ENCODE measurements at places on chromosomes 7 and 10. TPM values are rescaled to one million over a fixed set of nuclear protein-coding genes. Genes with fewer than 3 reads are reported as not detected.

DNA sequence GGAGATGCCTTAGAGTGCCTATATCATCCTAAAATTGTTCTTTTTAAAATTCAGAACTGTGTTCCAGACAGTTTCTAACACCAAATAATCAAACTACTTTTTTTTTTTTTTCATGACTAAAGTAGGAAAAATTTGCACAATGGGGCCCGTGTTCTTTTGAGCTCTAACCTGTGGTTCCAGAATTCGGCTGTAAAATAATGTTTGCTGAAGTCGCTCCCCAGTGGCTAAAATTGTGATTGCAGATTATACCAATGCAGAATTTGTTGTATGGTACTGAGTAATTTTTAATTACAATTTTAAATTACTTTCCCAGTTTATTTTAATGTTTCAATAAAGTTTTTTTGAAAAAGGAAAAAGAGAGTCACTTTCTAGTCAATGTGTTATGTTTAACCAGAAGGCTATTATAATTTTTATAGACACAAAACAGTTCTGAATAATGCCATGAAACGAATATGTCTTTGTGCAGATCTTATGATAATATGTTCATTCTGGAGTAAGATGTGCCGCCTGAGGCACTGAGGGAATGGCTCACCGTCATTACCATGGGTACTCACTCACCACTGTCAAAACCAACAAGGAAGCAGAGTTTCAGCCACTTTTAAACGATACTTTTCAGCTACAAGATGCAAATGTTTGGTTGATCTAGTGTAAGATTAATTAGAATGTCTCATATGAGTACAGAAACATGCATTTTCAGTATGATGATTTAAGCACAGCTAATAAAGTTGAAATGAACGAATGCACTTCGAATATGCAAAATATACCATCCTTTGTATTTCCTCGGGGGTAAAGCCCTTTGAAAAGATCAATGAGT, 173.6 kb downstream of the PRKCQ start:
- DNase-seq = no peak

DNA sequence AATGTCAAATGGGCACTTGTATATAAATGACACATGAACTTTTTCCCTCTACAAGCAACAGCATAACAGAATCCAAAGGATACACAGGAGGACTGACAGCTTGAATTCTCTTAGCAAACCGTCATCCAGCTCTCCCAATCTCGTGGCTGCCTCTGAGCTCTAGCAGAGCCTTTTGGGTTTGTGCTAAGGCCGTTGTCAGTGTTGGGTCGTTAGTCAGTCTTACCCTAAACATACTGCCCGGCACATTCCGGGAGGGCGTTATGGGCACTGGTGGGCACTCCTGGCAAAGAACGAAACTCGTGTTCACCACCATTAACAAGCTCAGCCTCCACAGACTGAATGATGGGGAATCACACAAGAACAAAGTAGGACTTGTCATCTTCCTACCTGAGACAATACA, 19.6 kb upstream of the ENO4 start:
- no peak for DNase-seq

DNA sequence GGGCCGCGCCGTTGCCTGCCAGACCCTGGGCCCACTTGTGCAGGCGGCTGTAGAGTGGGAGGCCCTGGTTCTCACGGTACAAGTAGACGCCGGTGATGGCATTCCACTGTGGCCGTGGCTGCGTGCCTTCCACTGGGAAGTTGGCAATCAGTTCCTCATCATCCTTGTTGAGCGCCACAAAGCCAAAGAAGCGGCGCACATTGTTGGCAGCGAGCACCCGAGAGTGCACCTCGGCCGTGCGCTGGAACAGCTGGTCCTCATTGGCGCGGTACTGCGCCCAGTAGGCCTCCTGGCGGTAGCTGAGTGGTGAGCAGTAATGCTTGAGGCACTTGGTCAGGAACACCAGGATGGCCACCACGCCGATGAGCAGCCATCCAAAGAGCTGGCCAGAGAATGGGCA, 5.0 kb downstream of the CALHM2 start:
- DNase-seq = no peak

- no peak for DNase-seq
Measured at GRCh38 chr7:54995610-54996363, 23.0 kb upstream of the EGFR start.

GRCh38 chr10:17025444-17026295, 103.9 kb downstream of the CUBN start:
- DNase-seq = no peak

GRCh38 chr10:63766745-63767137, 245.5 kb downstream of the REEP3 start:
- DNase-seq = no peak

DNA sequence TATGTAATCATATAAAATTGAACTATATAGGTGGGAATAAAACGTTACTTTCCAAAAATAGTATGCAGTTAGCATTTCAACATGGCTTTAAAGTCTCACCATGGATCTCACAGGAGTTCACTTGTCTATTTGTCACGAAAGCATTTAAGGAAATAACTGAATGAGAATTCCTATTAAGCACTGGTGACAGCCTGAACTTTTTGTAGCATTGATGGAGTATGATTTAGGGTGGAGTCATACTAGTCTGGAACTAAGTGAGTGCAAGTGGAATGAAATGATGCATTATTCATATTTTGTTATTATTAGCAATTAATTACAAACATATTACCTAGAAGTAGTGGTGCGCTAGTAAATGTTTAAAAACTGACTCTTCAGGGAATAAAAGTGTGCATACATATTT, 26.0 kb upstream of the HIBADH start:
- DNase-seq = no peak

- no peak for DNase-seq
Measured at GRCh38 chr10:73376679-73377078, 18.0 kb upstream of the CFAP70 start.

DNA sequence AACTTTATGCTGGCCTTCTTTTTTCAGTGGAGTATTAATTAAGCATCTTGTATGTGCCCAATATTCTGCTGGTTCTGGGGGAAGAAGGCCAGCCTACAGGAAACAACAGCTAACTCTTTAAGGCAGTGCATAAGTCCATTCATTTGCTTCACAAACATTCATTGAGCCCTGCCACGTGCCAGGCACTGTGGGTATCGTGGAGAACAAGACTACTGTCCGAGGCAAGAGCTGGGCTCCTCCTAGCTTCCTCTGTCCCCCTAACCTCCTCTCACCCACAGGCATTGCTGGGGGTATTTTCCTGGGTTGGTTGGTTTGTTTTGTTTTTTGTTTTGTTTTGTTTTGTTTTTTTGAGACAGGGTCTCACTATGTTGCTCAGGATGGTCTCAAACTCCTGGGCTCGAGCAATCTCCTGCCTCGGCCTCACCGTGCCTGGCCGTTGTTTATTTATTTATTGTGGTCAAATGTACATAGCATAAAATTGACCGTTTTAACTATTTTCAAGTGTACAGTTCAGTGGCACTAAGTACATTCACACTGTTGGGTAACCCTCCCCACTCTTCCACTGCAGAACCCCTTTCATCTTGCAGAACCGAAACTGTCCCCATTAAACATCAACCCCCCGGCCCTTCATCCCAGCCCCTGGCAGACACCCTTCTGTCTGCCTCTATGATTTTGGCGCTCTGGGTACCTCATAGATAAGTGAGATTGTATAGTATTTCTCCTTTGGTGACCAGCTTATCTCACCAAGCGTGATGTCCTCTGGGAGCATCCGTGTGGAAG, 32.6 kb downstream of the CHST3 start:
- no peak for DNase-seq

GRCh38 chr10:102511583-102512274, 8.0 kb downstream of the SUFU start:
- no peak for DNase-seq

GRCh38 chr10:24901686-24902399, 50.6 kb downstream of the PRTFDC1 start:
- no peak for DNase-seq

GRCh38 chr7:95766657-95767056, 5.7 kb upstream of the DYNC1I1 start:
- no peak for DNase-seq

DNA sequence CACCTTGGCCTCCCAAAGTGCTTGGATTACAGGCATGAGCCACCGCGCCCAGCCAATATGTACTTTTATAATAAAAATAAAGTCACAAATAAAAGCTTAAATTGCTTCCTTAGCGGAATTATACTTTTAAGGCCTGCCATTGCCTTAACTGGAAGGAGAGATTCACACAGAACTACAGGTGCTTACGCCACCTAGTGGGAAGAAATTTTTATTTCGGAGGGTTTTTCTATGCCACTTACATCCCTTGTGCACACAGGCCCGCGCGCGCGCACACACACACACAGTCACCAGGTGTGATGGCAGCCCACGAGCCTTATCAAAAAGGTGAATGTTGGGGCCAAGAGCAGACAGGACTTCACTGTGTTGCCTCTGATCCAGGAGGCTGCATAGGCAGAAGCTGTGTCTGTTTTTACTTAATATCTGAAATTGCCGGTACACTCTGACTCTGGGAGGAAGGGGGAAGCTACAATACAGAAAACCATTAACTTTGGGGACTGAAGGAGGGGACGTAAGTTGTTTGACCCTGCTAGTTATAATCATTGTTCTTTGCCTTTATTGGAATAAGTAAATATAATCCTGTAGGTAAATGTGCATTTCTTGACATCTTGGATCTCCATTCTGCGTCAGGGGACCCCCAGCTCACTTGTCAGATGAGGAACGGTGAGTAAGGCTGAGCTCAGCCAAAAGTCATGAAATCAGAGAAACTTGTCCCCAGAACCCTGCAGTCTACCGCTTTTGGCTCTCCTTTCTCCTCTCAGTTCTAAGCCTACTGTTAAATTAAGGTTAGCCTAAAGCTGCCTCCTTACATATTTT, 87.1 kb downstream of the SLC16A9 start:
- no peak for DNase-seq

- DNase-seq = no peak
Measured at GRCh38 chr10:112448888-112449287, 1.9 kb downstream of the VTI1A start.

DNA sequence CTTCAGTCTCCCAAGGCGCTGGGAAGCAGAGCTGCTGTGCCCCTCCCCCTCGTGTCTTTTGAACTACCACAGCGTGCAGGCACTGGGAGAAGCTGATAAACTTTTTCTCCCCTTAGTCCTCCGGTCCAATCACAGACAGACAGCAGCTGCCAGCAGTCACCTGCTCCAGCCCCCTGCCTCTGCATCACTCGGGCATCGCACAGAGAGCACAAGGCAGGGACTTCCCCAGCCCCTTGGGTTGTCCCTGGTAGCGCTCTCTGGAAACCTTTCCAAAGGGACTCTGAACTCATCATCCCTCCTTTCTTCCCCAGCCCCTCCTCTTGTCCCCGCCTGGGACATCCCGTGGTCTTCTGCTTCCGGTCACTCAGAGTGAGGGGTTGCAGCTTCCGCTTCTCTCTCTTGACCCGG, 1.4 kb upstream of the NEUROG3 start:
- no peak for DNase-seq

DNA sequence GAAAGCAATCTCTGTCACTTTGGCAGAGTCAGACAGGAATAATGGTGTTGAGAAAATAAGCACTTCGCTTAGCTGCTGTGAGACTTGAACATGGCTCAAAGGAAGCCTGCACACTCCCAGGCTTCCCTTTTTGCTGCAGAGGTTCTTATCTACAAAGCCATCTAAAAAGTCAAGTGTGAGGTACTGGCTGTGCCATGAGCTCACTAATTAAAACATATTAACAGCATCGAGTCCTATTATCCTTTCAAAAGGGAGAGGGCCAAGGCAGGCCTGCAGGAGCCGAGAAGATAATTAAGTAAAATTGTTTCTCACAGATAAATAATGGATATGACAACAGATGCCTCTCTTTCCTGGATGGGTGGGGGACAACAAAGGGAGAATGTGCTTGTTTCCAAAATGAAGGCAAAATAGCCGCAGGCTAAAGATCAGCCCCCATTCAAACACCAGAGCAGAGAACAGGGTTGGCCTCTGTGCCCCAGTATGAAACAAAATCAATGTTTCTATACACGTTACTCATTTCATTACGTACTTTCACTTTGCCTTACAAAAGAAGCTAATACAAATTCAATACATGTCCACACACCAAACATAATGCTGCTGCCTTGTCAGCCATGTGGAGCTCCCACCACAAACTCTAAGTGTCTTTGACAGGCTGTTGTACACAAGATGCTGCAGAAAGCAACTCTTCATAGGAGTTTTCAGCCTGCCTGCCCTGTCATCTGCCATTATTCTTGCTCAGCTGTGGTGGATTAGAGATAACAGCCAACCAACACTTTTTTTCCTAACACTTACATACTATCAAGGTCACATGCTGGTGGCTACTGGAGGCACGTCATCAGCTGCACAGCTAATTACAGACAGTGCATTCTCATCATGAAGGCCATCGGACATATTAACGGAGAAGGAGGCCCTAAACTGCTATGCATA, 55.3 kb downstream of the ELAPOR2 start:
- no peak for DNase-seq

GRCh38 chr7:38465956-38466355, 165.2 kb downstream of the AMPH start:
- DNase-seq = no peak

DNA sequence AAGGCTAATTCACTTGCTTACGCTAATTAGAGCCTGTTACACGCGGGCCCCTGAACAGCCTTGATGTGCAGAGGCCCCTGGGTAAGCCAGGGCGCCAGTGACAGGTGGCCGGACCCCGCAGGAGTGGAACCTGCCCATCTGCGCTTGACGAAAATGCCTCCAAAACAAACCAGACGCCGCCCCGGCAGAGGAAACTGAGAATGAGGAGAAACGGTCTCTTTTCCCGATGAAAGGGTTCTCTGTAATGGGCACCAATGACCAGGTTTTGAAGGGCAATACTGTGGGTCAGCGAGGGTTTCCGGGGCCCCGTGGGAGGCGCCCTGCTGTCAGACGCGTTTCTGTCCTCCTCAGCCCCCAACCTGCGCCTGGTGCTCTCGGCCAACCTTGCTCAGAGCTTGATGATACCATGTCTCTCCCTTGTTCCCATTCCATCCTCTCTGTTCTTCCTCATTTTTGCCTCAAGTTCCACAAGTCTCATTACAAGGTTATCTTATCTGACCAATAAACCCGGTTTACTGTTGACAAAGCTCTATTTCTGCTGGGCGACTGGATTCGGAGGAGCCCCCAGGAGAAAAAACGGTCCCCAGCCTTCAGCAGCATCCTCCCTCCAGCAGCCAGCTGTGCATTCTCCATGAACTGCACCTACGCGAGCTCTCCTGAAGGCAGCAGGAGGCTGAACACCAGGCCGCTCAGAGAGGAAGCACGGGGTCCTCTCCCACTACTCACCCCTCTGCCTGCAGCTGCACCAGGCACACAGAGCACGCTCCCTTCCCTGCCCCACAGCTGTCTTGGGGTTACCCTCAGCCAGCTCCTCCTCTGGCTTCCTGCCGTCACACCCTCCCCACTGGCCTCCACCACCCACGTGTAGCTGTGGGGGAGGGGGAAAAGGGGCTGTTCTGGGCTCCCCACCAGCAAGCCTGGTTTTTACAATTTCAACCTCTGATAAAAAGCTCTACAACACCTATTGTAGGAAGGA, 202.0 kb downstream of the MAD1L1 start:
- peak; percentile 68 for DNase-seq

- DNase-seq = peak; percentile 83
Measured at GRCh38 chr7:155590215-155591018, 44.1 kb upstream of the CNPY1 start.

- no peak for DNase-seq
Measured at GRCh38 chr7:134280508-134280907, 36.2 kb downstream of the SLC35B4 start.

GRCh38 chr7:112749775-112750174, 40.4 kb downstream of the TMEM168 start:
- DNase-seq = no peak

Gene CFAP69
- total RNA-seq = 1.3 TPM

Gene METTL27
- 2.4 TPM for total RNA-seq

Gene MET
- 24.7 TPM for total RNA-seq

Gene SLC18A2
- 4.0 TPM for total RNA-seq

Gene DNAH11
- total RNA-seq = 5.8 TPM

Gene TFPI2
- total RNA-seq = 0.46 TPM

Gene CALCR
- not detected for total RNA-seq

Measured in lower leg skin (tissue), 4 donors.